Stimulated activated CD4-positive, alpha-beta T cell treated with anti-CD3 and anti-CD28 coated beads, Interleukin-12 subunit alpha, Interleukin-12 subunit beta, amount 100 ng/mL, for 48 hours (primary cell): ENCODE measurements at places on chromosomes 5 and 9.

- no peak for DNase-seq
These were observed 53.9 kb downstream of the CSNK1A1 start for GRCh38 chr5:149497357-149497756.

DNA sequence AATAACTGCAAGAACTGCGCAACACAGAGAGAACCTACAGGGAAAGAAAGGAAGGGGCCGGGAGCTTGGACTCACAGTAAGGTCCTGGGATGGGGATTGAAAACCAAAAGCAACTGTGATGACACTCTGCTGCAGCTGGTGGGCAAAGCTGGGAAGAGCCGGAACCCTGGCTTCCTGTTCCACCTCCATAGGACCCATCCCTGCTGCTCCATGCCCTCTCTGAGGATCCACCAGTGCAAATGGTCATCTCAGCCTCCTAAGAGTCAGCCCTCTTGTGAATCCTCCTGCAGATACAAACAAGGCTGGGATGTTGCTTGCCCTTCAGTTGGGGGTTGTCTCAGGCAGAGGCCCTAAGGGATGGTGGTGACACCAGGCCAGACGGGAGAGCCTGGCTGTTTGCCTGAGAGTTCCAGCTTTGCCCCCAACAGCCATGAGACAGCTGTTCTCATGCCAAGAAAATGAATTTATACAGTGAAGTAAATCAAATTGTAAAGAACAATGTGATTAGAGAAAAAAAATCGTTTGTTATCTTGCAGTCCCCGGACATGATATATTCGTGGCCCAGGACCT is 90.8 kb downstream of the TENT4A start:
- DNase-seq: no peak

DNA sequence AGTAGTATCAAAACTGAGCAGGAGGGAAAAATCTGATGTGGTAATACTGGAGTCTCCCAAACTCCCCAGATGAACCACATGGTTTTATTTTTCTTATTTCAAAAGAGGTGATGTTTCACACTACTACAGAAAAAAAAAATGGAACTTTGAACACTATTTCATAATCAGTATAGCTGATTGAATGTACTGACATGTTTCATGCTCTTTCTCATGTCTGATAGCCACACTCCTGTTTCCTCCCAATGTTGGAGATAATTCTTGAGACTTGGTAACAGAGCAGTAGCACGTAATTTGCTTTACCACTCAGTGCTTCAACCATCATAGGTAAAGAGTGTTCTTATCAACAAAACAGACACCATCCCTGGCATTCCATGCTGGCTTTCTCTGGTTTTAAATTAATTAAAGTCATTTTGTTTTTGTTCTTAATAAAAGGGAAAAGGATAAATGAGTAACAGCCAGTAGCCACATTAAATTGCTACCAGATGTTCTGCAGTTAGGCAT is 85.2 kb downstream of the MUSK start:
- DNase-seq: no peak

- DNase-seq: no peak
These were observed 591.7 kb downstream of the CSNK1G3 start for GRCh38 chr5:124103671-124104070.

GRCh38 chr9:91418215-91418610 is 5.4 kb downstream of the NFIL3 start:
- no peak for DNase-seq
